HCT116 (cell line): ENCODE measurements at places on chromosomes 11 and 22.

- DNase-seq = no peak
Measured at GRCh38 chr11:70538641-70539359, 140.5 kb downstream of the CTTN start.

- DNase-seq = no peak
Measured at GRCh38 chr11:2098691-2099515, 40.3 kb downstream of the IGF2 start.

- no peak for DNase-seq
Measured at GRCh38 chr11:58345204-58345603, 13.7 kb downstream of the OR5B17 start.

- no peak for DNase-seq
Measured at GRCh38 chr11:108994887-108995286, 330.0 kb downstream of the DDX10 start.

- peak; percentile 29 for DNase-seq
Measured at GRCh38 chr22:46367707-46368191, 32.2 kb downstream of the TRMU start.

DNA sequence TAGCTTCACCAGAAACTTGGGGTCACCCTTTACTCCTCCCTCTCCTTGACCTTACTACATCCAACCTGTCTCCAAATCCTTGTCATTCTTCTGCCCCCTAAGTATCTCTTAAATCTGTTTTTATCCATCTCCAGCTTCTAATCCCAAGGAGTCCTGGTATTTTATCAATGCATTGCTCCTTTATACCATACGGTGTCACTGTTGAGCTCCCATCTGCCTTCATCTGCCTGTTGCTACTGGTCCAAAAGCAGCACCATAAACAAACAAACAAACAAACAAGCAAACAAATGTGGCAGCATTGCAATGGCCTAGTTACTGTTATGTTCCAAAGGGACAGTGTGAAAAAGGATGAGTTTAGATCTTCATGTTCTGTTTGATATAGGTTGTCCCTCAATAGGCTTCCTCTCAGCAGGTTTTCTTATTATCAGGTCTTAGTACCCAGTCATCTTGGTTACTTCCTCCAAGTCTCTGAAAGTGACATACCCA, 34.2 kb downstream of the DNHD1 start:
- DNase-seq = peak; percentile 45
